Thoracic aorta (tissue), 2 donors: ENCODE measurements at places on chromosomes 6 and 20.

- no peak for DNase-seq
Observed at GRCh38 chr20:4415281-4415680, 306.4 kb upstream of the PRND start.

GRCh38 chr20:36744764-36745191 lies 1.1 kb downstream of the NDRG3 start:
- DNase-seq: peak; percentile 8

DNA sequence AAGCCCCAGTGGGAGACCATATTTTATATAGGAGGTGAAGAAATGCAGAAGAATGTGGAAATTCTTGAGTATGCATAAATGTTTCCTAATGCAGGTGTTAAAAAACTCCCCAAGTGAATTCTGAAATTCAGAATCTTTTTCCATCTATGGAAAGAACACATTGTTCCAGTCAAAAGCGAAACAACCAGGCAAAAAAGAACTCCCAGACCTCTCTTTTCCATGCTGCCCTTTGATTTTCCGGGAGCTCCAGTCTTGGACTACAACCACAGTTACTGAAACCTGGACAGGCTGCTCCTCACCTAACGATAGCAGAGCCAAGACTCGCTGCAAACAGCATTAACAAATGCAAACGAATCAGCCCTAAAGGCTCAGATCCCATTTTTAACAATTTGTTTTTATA lies 108.7 kb upstream of the CNKSR3 start:
- no peak for DNase-seq

GRCh38 chr6:77072694-77073409 lies 390.4 kb downstream of the HTR1B start:
- DNase-seq: no peak

DNA sequence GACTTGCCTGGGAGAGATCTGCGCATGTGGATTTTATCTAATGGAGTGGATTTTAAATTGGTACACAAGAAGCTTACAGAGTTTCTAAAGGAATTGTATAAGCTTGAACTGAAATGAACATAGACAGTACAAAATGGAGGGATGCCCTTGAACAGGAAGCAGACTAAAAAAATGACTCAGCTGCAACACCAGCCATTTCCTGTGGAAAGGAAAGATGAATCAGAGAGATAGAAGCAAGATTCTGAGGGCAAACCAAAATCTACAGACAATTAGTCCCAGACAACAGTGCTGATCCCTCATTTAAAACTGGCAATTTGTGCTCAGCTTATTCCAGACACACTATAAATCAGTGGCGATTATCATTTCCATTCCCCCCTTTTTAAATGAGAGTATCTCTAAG lies 114.6 kb upstream of the TCF21 start:
- DNase-seq: no peak

- no peak for DNase-seq
Observed at GRCh38 chr6:137102851-137103492, 58.2 kb upstream of the IL20RA start.
